IMR-90 (cell line): ENCODE measurements at places on chromosomes 12 and 14. TPM values are rescaled to one million over a fixed set of nuclear protein-coding genes. Genes with fewer than 3 reads are reported as not detected.

The SERPINA3 gene
- total RNA-seq, result under 0.01 and 0.36 TPM in 2 replicates

The RASAL1 gene
- not detected in 2 replicates for total RNA-seq

The ITGB7 gene
- under 0.01 and 0.18 TPM in 2 replicates for total RNA-seq

The GPR137C gene
- 0.72 and 1.4 TPM in 2 replicates for total RNA-seq

The TCL1B gene
- not detected in 2 replicates for total RNA-seq

The HNF1A gene
- total RNA-seq, result under 0.01 TPM in 1 of 2 replicates, not detected in the other

The SLCO1B1 gene
- total RNA-seq, result not detected in 2 replicates

The GNS gene
- total RNA-seq, result 66.4 and 80.7 TPM in 2 replicates

The NELL2 gene
- 0.18 and 0.28 TPM in 2 replicates for total RNA-seq

The HCAR2 gene
- total RNA-seq, result not detected in 2 replicates

The CTSG gene
- total RNA-seq, result not detected in 2 replicates

The ACSM4 gene
- not detected in 2 replicates for total RNA-seq

The LYZ gene
- not detected in 2 replicates for total RNA-seq

The SAMD15 gene
- 1.3 and 1.7 TPM in 2 replicates for total RNA-seq

The C1R gene
- 19.4 and 38.4 TPM in 2 replicates for total RNA-seq
